Stimulated activated CD4-positive, alpha-beta T cell treated with anti-CD3 and anti-CD28 coated beads, Interleukin-2, amount 100 ng/mL, for 48 hours (primary cell): ENCODE measurements at places on chromosomes 5 and 9.

- DNase-seq = no peak
Measured at GRCh38 chr9:129900263-129901027, 65.2 kb downstream of the USP20 start.

DNA sequence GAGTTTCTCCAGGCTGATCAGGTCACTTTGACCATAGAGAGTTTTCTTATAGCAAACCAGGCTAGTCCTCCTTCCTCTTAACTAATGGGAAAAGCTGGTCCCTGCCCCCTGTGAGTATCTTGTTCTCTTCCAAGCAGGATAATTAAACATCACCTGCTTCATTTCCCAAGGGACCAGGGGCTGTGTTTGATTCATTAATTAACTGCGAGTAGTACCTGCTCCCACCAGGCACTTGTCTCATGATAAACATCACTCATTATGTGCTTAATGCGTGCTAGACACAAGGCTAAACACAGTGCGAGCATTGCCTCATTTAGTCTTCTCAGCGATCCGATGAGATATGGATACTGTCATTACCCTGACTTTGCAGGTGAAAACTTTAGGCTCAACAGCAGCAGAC lies 1.7 kb upstream of the FAM163B start:
- DNase-seq = no peak

DNA sequence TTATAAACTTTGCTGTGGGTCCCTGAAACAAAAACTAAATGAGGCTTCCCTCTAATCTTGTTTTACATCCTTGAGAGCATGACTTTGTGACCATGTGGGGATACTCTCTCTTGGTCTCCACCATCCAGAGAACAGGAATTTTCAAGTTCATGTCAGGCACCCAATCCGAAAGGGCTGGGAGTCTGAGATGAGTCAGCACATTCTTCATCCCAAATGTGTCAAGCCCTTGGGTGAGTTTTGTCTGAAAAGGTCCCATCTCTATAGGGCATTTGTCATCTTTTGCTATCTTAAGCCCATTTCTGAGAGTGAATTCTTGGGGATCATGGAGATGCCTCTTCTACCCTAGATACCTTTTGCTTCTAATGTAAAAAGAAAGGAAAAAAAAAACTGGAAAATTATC lies 26.9 kb upstream of the RAPGEF6 start:
- DNase-seq = no peak

DNA sequence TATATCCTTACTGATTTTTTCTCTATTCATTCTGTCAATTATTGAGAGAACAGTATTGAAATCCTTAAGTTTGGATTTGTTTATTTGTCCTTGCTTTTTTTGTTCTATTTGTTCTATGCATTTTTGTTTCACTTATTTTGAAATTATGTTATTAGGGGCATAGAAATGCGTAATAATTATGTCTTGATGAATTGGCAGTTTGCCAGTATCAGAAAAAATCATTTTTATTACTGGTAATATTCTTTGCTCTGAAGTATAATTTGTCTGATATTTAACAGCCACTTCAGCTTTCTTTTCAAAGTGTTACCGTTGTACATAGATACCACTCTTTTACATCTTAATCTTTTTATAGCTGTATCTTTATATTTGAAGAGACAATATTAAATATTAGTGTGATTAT lies 2090.9 kb upstream of the WWC1 start:
- no peak for DNase-seq

- no peak for DNase-seq
Measured at GRCh38 chr5:74660140-74660539, 19.6 kb upstream of the ENC1 start.

- DNase-seq = no peak
Measured at GRCh38 chr9:130766021-130766926, 68.8 kb upstream of the ABL1 start.

- no peak for DNase-seq
Measured at GRCh38 chr5:84885485-84886258, 501.0 kb upstream of the EDIL3 start.

DNA sequence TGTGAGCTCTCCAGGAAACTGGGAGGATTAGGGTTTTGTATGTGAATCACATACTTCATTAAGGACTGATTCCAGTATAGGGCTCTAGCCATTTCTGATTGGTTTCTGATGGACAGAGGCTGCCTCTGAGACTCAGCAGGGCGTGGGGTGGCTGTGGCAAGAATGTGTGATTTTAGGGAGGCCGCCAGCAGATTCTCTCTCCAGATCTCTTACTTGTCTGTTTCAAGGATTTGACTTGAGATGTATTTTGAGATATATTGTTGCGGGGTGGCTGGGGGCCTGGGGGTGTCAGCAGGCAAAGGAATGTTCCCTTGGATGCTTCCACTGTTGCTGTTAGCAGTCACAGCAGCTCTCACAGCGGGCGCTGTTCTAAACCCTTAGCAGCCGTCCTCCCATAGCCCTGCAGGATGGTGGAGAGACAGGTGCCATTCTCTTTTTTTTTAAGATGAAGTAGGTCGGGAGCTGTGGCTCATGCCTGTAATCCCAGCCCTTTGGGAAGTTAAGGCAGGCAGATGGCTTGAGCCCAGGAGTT lies 8.0 kb upstream of the HNRNPAB start:
- DNase-seq = no peak

- no peak for DNase-seq
Measured at GRCh38 chr5:139494256-139494655, 11.7 kb upstream of the STING1 start.

- no peak for DNase-seq
Measured at GRCh38 chr5:73748510-73749400, 122.8 kb downstream of the ARHGEF28 start.

DNA sequence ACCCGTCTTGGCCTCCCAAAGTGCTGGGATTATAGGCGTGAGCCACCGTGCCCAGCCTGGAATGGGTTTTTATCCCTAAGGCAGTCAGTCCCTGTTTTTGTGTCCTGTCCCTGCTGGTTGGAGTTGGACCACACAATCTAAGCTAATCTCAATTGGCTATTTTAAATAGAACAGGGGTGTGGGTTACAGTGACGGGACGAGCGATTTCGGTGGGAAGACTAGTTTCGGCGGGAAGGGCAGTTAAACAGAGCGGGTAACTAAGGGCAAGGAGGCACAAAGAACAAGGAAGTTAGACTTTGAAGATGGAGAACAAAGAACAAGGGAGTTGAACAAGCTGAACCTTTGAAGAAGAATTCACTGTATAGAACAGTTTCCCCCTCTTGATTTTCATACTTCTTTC lies 1.4 kb downstream of the GTF3C5 start:
- DNase-seq = no peak

DNA sequence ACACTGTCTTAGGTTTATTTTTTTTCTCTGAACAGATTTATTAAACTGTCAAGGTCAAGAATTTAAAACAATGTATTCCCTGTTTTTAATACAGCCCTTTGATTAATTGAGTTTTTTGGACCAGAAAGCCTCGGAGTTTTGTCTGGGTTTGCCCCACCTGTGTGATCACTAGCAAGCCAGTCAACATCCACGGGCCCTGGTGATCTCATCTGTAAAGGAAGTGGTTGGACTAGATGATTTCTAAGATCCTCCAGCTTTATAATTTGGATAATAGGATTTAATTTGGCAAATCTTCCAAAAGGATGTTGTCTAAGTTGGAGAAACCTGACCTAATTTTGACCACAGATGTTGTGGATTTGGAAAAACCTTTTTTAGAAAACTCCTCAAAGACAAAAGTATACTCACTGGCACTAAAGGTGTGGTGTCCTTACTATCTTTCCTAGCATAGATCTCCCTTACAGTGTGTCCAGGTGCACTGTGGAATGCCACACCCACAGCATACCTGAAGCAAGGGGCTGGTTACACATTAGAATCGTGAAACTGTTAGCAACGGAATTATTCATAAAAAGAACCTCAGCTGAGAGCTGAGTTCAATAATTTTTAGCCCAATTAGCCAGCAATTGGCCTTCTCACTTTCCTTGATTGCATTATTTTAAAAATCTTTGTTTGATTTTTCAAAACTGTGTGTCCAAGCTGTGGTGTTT lies 195.6 kb upstream of the ELL2 start:
- no peak for DNase-seq
